Motor neuron (in vitro differentiated cells): ENCODE measurements at places on chromosomes 5 and 9. TPM values are rescaled to one million over a fixed set of nuclear protein-coding genes. Genes with fewer than 3 reads are reported as not detected.

GRCh38 chr9:13902286-13903066 is 411.5 kb downstream of the NFIB start:
- no peak for ATAC-seq

The PCDHAC1 gene
- total RNA-seq: 21.7 and 22.3 TPM in 2 replicates

DNA sequence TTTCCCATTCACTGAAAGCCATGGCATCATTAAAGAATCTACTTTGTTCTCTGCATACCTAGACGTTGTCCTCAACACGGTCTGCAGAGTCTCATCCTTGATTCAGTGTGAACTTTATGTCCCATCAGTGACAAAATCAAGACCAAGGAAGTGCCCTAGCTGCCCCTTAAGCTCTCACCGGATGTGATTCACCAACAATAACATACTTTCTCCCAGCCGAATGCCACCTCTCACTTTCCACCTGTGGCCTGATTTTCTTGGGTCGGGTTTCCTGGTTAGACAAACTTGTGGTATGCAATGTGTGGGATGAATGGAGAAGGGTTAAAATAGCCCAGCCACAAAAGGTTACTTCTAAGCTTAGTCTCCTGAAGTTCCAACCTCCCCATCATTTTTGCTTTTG is 145.3 kb upstream of the PAPPA start:
- ATAC-seq: no peak

DNA sequence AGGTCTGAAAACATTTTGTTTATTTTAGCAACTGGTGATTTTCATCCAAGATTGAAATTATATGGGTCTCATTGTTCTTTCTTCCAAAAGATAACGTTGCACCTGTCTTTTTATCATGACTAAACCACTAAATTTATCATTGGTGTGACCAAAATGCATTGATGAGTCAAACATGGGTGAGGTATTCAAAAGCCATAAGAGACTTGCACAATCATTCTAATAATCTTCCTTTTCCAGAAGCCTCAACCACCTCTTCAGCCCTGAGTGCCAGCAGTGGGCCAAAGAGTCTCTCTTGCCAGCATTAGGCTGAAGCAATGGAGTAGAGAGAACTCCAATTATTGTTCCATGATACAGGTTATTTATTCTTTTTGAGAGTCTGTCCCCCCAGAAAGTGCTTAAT is 198.9 kb downstream of the LURAP1L start:
- no peak for ATAC-seq
